ENCODE measurements at places on chromosomes 12 and 14.

DNA sequence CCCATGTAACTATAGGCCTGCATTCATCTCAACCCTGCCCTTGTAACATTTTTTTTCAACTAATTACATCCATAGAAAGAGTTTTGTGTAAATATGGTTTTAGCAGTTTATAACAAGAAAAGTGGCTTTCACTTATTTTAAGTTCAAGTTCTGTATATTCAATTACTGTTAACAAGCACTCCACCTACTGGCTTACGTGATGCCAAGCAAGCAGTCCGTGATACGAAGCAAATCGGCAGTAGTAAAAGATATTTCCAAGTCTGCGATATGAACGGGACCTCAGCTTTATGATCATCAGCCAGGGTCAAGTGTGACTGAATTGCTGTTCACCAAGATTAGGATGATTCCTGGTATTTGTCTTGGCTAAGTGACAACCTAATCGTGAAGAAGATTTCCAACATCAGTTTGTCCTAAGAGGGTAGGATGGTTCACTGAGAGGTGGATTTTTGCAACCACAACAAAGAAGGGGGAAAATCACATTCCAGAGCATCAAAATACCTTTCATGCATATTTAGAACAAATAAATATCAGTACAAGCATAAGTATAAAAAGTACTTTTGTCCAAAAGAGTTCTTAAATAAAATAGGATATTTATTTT lies 456.2 kb downstream of the FOXG1 start:
- peak; percentile 28 for DNase-seq

- DNase-seq = no peak
Observed at GRCh38 chr12:119410396-119410795, 75.9 kb downstream of the CCDC60 start.

DNA sequence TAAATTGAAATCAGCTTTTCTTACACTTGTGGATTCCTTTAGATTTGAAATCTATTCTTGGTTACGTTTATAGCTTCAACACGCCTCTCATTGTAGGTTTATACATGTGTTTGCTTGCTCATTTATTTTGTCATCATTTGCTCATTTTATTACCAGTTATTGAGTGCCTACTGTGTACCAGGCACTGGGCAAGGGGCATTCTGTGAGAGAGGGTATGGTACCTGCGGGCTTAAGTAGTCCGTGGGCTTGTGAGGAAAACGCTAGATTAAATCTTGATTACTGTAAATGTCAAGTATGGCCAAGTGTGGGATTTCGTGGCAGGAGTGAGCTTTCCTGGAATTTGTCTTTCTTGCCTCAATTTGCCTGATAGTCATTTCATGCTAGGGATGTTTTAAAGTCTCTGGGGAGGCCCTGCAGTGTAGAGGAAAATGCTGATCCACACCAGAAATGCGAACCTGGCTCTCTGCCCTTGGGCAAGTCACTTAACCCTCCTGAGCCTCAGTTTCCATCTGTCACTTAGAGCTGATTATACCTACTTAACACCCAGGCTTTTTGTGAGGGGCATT lies 92.7 kb downstream of the CACNA1C start:
- no peak for DNase-seq

GRCh38 chr14:86357876-86358275 lies 827.9 kb downstream of the FLRT2 start:
- DNase-seq = no peak

- no peak for DNase-seq
Observed at GRCh38 chr14:55332654-55333570, 61.7 kb downstream of the FBXO34 start.

- no peak for DNase-seq
Observed at GRCh38 chr12:127060310-127060847, 1206.6 kb upstream of the TMEM132C start.

- DNase-seq = peak; percentile 78
Observed at GRCh38 chr14:68911594-68912227, 67.4 kb downstream of the ACTN1 start.

DNA sequence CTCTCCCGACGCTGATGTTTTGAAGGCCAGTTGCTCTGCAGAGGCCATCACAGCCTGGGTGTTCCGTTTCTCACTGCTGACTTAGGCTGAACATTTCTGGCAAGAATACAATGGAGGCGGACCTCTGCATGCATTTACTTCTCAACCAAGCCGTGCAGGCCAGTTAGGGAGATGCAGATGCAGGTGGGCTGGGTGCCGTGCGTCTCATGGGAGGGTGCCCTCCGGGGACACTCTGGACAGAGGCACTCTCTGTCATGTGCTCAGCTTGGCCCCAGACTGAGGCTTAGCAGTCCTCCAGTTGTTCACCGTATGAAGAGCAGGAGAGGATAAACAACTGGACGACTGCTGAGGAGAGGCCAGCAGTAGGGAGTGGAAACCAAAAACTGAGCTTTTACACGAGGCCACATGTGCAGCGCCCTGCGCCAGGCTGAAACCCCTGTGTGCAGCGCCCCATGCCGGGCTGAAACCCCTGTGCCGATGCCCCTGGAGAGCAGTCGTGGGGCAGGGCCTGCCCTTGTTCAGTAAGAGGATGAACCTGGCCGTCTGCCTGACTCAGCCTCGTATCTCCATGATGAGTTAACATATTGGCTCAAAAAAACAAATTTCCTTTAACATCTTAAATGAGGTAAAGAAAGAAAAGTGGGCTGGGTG lies 32.3 kb downstream of the DDX51 start:
- no peak for DNase-seq

DNA sequence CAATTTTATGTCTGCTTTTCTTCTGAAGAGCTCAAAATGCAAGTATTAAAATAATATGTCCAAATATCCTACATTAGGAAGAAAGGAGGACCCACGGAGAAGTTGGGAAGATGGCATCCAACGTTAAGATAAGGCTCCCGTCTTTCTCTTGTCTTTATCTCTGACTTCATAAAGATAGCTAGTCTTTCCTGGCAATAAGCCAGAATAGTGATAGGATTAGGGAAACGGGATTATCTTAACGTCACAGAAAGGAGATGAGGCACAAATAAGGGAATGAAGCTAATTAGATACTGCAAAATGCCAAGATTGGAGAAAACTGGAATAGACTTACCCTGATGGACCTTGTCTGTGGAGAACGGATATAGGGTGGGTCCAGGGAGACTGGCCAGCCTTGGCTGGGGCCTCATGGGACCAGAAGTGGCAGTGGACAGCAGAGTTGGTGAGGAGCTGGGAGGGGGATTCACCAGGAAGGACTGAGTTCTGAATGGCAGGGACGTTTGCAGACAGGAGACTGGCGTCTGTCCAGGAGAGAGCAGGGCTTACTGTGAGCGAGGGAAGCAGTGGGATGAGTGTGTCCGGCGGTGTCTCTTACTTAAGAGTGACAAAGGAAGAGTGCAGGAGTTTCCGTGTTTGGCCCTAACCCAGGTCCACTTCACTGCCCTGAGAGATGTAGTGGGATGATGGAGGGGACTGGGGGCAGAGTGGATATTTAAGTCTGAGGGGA lies 119.9 kb downstream of the CACNA1C start:
- no peak for DNase-seq

GRCh38 chr12:14614704-14615121 lies 47.0 kb upstream of the PLBD1 start:
- peak; percentile 63 for DNase-seq

GRCh38 chr12:93829016-93829415 lies 151.8 kb downstream of the CRADD start:
- DNase-seq = no peak

GRCh38 chr12:93563807-93564538 lies 8.5 kb upstream of the SOCS2 start:
- peak; percentile 31 for DNase-seq

GRCh38 chr12:90682398-90682797 lies 272.6 kb downstream of the CCER1 start:
- no peak for DNase-seq

DNA sequence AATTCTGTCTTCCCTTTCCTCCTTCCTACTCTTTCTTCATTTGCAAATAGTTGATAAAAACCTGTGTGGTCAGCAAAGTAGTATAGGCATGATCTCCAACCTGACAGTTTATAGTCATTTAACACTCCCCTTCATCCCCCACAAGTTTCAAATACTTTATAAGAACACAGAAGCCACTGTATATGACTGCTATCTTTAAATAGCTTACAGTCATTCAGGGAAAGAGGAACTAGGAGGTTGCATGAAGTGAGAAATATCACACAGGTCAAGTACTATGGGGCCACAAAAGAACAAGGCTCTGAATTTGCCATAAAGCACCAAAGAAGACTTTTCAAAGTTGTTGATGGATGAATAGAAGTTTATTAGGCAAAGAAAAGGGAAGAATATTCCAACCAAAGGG lies 431.3 kb downstream of the NPAS3 start:
- no peak for DNase-seq

DNA sequence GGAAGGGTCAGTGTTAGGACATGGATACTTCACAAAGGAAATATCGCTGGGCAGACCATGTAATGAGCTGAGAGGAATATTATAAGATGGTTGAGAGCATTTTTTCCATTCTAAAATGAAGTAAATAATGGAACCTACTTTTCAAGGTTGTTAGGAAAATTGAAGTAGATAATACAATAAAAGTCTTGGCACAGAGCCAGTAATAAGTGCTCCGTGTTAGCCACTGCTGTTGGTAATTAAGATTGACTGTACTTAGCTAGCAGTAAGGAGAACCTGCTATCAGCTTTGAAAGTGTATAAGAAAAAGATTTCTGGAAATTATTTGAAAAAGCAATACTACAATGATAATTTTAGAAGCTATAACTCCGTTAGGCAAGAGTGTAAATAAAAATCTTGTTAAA lies 77.6 kb downstream of the SCAF11 start:
- no peak for DNase-seq

- no peak for DNase-seq
Observed at GRCh38 chr14:100748944-100749343, 22.3 kb downstream of the DLK1 start.

DNA sequence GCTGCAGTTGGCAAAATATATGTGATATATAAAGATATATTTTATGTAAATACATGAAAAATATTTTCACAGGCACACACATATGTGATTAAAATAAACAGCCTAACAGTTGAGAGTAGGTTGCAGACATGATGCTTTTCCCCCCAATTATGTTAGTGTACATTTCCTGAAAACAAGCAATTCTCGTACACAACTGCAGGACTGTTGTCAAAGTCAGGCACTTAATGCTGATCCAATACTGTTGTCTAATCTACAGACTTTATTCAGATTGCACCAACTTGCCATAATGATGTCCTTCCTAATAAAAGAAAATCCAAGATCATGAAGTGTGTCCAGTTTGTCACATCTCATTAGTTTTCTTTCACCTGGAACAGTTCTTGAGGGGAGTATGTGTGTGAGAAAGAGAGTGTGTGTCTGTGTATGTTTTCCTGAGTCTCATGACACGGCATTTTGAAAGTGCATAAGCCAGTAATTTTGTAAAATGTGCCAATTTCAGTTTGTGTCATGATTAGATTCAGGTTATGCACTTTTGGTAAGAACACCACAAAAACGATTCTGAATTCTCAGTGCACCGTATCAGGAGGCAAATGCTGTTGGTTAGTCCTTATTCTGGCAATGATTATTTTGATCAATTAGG lies 16.5 kb upstream of the SEL1L start:
- no peak for DNase-seq

DNA sequence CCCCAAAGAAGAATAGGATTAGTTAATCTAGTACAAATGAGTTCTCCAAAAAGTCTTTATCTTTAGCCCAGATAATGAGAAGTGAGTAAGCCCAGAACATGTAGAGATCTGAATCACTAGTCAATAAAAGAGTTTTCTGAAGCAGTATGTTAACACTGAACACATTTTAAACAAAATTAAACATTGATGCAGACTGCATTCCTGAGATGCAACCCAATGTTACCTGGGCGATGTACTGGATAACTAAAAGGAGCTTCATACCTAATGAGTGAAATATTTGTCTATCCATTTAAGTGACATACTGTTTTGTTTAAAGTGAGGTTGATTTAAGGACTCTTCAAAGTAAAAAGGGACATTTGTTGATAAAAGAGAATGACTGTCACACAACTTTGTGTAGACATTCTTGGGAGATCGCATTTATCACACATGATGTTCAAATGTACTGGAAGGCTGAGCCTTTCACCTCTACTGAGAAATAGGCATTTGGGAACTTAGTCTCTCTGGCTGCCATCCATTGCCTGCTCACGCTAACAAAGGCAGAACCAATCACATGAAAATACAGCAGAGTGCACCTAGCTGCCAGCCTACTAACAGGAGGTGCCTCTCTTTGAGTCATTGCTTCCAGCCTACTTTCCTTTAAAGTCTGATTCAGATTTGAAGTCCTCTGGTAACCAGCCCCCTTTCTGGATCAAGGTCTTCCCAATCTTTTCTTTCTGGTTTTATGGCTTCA lies 287.7 kb downstream of the BTG1 start:
- DNase-seq = no peak

- no peak for DNase-seq
Observed at GRCh38 chr12:24039113-24039525, 89.6 kb upstream of the SOX5 start.

- DNase-seq = no peak
Observed at GRCh38 chr14:101406921-101407320, 154.4 kb upstream of the DIO3 start.

DNA sequence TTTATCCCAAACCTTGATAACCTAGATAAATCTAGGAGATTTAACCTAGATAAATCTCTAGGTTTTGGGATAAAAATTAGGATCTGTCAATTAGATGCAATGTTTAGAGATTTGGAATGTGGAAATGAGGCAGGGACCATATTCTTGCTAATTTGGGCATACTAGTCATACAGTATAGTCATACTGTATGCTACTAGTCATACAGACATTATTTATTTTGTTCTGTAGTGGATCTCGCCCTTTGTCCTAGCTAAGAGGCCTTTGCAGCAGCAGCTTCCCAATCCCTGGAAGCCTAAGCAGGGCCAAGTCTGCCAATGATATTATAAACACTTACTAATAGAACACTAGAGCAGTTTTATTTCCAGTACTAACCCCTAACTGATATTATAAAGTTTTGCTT lies 136.4 kb downstream of the CEP128 start:
- no peak for DNase-seq

DNA sequence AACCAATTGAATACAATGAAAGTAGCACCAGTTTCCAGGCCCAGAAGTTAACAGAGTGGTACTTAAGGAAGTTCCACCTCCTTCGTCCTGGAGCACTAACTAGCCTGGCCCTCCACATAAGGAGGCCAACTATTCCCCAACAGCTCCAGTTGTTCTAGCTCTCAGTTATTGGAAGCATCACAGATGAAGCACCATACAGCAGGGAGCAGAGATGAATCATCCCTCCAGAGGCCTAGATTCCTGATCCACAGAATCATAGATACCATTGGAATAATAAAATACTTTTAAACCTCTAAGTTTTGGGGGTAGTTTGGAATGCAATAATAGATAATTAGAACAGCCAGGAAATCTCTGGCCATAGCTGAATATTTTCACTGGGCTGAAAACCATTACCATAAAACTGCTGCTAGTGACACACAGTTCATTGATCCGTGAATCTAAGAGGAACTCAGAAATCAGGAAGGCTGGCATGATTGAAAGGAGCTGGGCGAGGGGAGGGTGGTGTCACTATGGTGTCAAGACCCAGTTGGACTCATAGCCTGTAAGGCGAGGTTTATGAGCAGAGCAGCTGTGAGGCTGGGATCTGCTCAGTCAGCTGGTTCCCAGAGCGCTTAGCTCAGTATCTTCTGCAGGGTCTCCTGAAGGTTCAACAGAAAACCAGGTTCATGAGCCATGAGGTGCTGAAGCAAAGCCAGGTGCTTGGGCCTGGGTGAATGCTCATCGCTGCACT lies 371.4 kb upstream of the TMTC1 start:
- no peak for DNase-seq

- no peak for DNase-seq
Observed at GRCh38 chr12:3332188-3332587, 158.8 kb upstream of the PRMT8 start.

- DNase-seq = no peak
Observed at GRCh38 chr12:65609359-65609771, 214.9 kb upstream of the HMGA2 start.
